ENCODE measurements at places on chromosomes 13 and 19. TPM values are rescaled to one million over a fixed set of nuclear protein-coding genes. Genes with fewer than 3 reads are reported as not detected.

The ZNF100 gene
- 29.0 TPM for total RNA-seq

DNA sequence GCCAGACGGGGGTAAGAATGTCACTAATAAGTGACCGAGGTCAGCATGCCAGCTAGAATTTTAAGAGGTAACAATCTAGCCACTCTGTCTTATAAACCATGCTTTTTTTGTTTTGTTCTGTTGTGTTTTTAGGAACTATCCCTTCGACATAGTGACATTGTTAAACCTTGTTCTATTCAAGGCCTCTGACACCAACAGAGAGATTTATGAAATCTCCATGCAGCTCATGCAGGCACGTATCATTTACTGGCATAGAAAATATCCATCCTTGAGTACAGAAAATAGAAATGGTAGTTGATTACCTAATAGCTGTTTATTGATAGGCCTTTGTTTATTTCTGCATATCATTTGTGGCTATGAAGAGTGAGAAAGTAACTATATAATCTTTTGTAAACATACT is 113.4 kb downstream of the ZAR1L start:
- DNase-seq, result no peak

The MRPS31 gene
- total RNA-seq, result 27.3 TPM

The ZNF383 gene
- 5.7 TPM for total RNA-seq

DNA sequence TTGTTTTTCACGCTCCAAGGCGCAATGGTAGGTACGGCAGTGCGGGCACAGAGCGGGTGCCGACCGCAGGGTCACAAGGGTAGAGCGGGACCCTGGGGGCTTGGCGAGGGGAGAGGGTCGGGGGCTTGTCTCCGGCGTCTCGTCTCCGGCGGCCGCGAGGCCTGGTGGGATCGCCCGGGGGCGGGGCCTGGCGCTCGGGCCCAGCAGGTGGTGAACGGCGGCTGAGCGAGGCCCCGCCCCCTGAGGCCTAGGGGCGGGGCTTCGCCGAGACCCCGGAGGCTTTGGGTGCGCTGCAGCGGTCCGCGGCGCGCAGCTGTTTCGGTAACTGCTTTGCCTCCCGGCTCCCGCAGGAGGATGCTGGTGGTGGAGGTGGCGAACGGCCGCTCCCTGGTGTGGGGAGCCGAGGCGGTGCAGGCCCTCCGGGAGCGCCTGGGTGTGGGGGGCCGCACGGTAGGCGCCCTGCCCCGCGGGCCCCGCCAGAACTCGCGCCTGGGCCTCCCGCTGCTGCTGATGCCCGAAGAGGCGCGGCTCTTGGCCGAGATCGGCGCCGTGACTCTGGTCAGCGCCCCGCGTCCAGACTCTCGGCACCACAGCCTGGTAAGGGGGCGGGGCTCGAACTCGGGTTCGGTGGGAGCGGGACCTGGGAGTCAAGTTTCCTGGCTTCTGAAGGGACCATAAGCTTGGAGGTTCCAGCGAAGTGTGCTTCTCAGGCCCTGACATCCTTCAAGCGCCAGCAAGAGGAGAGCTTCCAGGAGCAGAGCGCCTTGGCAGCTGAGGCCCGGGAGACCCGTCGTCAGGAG is at the start of gene TSEN34:
TSEN34 (plus strand) TSS at position 298 of the 800 bp plus-strand sequence; CDS start at position 355, 57 bp downstream.
- peak; percentile 84 for DNase-seq

- DNase-seq, result no peak
Observed at GRCh38 chr19:32232449-32232848, 113.0 kb upstream of the ZNF507 start.

All from H9 (cell line).